ENCODE measurements at places on chromosomes 16 and 17.

DNA sequence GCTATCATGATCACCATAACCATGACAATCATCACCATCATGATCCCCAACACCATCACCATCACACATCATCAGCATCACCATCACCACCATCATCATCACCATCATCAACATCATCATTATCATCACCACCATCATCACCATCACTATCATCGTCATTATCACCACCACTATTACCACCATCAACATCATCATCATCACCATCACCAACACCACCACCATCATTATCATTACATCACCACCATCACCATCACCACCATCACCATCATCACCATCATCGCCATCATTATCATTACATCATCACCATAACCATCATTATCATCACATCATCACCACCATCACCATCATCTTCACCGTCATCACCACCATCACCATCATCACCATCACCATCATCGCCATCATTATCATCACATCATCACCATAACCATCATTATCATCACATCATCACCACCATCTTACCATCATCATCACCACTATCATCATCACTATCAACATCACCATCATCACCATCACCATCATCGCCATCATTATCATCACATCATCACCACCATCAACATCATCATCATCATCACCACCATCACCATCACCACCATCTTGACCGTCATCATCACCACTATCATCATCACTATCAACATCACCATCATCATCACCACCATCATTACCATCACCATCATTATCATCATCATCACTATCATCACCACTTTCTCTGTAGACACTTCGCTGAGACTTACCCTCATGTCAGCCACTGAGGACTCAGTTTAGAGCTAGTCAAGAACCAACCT is 366.0 kb downstream of the C16orf95 start:
- DNase-seq, result no peak

DNA sequence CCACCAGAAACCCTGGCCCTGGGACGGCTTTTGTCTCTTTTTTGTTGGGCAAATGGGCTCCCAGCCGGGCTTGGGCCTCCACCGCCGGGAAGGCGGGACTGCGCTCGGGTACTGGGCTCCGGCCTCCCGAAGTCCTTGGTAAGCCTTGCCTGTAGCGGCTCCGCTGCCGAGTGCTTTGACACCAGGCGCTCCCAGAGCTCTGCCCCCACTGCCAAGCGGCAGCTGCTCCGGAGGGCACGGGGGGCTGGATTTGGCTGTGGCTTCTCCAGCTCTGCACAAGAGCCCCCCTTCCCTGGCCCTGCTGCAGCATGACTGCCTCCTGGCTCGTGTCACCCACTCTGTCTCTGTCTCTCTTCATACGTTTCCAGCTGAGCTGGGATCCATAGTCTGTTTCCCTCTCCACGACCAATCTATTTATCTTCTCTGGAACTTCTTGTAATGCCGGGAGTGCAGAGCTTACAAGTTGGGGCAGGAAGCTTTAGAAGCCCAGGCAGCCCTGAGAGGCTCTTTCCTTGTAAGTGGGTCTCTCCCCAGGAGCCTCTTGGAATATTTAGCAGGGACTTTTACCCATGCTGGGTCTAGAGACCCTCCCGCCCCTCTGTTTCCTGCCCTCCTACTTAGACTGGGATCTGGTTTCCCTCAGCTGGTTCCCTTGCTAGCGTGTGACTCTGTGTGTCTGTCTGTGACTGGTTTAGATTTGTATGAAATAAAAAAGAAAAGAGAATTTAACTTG is 246.9 kb upstream of the GSE1 start:
- DNase-seq, result no peak

GRCh38 chr17:323721-324571 is 28.7 kb downstream of the RPH3AL start:
- no peak for DNase-seq

DNA sequence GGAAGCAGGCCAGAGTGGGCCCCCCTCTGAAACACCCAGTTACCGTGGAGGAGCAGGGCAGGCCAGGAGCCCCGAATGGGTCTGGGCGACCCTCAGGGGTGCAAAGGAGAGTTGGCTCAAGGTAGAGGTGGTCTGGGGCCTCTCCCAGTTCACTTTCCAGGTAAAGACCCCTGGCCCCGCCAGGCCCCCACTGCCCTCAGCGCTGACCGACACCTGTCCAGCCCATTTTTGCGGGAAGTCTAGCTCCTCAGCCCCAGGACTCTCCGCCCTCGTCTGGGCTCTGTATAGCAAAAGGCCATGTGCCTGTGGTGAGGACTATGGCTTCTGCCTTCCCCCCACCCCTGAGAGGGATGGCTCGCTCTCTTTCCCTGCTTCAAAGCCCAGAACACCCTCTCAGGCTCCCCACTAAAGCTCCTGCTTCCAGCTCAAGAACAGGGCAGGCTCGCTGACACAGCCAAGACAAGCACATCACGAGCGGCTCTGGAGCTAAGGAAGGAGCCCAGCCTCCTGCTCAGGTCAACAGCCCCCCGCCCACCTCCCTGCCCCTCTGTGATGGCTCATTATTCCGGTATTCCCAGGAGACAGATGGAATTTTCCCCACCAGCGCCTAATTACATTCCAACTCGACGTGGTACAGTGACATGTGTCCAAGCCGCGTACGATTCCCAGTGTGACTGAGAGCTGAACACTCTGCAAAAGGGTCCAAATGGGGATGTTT is 59.4 kb downstream of the RTN4RL1 start:
- DNase-seq, result no peak

GRCh38 chr16:69094501-69094900 is 11.0 kb upstream of the HAS3 start:
- no peak for DNase-seq

DNA sequence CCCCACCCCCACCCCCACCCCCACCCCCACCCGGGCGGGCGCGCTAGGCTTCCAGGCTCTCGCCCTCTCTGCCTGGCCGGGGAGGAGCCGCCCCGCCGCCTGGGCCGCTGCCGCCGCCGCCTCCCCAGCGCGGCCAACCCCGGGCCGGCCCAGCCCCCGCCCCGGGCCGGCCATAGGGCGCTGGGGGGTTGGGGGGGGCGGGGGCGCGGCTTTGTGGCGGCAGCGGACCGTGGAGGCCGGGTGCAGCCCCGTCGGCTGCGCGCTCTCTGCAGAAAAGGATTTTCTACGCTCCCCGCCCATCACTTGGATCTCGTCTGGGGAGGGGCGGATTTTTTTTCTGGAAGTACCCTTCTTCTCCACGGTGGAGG is 230.9 kb downstream of the MRTFB start:
- DNase-seq, result no peak

DNA sequence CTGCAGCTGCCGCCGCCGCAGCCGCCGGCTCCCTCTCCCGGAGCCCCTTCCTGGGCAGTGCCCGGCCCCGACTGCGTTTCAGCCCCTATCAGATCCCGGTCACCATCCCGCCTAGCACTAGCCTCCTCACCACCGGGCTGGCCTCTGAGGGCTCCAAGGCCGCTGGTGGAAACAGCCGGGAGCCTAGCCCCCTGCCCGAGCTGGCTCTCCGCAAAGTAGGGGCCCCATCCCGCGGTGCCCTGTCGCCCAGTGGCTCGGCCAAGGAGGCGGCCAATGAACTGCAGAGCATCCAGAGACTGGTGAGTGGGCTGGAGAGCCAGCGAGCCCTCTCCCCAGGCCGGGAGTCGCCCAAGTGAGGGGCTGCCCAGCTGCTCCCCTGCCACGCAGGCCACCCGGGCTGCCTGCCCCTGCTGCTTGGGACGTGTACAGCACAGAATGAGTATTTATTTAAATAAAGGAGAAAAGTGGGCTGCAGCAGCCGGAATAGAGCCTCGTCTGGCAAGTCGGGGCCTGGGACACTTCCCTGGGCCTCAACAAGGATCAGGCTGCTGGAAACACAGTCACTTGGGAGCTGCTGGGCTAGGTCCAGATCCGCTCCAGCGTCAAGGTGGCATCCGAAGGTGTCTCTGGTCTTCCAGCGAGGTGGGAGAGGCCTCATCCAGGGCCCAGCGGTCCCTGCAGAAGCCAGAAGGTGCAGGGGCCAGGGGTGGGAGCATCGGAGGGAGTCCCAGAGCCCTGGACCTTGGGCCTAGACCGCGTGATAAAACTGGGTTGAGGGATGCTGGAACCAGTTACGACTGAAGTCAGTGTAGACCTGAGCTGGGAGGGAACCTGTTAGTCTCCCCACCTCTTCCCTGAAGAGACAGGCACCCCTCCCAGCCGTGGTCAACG is 8.8 kb downstream of the TBX2 start:
- no peak for DNase-seq

DNA sequence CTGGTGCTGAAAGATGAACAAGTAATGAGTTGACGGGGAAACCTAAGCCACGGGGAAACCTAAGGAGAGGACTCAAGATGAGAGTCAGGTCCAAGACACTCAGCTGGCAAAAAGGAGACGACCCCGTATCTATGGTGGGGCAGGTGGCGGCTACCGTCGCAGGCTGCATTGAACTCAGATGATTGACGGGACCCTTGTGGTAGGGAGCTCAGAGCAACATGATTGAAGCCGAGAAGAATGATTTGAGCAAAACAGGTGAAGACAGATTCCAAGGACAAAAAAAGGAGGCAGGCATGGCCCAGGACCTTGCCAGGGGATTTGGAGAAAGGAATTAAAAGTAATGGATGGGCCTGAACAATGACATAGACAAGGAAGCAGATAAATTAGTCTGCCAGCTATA is 7.5 kb upstream of the MYH3 start:
- DNase-seq, result no peak

DNA sequence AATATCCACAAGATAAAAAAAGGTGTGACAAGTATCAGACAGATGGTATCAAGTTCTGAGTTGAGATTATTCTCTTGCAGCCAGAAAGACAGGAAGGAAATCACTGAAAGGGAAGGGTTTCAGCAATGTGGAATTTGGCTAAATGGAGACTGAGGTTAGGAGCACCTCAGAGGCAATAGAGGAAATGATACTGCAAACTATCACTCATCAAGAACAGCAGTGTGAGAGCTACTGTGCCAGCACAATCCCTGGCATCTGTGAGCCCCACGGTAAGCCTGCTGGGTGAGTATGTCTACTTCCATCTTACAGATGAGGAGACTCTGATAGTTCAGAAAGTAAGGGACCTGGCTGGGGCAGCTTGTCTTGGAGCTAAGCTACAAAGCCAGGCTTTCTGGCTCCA is 162.0 kb downstream of the SALL1 start:
- DNase-seq, result no peak

GRCh38 chr16:25083701-25084100 is 27.8 kb upstream of the LCMT1 start:
- DNase-seq, result no peak

DNA sequence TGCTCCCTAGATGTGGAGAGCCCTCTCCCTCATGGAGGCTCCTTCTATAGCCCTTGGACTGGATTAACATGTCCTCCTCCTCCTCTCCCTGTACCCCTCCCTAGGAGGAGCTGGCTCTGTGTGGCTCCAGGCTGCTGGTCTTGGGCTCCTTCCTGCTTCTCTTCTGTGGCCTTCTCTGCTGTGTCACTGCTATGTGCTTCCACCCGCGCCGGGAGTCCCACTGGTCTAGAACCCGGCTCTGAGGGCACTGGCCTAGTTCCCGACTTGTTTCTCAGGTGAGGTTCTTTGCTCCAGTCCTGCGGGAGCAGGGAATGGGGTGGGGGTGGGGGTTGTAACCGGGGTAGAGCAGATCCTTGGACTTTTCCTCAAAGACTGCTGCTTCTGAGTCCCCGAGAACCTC is 2.4 kb upstream of the TAOK2 start:
- no peak for DNase-seq
